Upper lobe of left lung (tissue), 6 donors: ENCODE measurements at places on chromosomes 2 and 18.

- no peak for DNase-seq
These were observed 28.0 kb downstream of the SERPINB11 start for GRCh38 chr18:63730773-63731172.

GRCh38 chr2:101655702-101656422 is 41.6 kb upstream of the MAP4K4 start:
- no peak for DNase-seq

DNA sequence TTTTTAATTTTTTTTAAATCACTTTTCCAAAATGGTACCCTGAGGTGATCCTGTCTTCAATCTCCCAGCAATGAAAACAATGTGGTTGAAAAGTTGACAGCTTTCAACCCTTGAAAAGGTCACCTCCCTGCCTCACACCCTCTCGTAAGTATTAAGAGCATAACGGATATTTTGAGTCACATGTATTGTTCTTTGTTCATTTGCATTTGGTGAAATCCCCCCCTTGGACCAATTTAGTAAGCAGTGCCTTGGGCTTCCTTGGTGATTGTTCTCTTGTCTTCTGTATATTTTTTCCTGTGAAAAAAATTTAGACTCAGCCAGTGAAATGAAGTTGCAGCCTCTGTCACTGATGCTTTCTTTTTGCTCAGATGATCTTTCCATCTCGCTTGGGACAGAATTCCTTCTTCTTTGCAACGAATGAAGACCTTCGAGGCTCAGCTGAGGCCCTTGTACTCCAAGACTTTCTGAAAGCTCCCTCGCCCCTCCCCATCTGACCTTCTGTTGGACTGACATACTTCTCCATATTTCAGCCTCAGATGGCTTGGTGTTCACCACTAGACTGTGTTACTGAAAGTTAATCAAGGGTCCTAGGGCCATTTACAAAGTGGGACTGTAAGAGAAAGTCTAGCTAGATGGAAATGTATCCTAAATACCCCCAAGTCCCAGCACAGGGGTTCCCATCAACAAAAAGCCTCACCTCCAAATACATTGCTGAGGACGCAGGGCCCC is 158.4 kb downstream of the BCL2 start:
- no peak for DNase-seq

- DNase-seq, result no peak
These were observed 530.4 kb upstream of the KLHL29 start for GRCh38 chr2:22854588-22854987.

DNA sequence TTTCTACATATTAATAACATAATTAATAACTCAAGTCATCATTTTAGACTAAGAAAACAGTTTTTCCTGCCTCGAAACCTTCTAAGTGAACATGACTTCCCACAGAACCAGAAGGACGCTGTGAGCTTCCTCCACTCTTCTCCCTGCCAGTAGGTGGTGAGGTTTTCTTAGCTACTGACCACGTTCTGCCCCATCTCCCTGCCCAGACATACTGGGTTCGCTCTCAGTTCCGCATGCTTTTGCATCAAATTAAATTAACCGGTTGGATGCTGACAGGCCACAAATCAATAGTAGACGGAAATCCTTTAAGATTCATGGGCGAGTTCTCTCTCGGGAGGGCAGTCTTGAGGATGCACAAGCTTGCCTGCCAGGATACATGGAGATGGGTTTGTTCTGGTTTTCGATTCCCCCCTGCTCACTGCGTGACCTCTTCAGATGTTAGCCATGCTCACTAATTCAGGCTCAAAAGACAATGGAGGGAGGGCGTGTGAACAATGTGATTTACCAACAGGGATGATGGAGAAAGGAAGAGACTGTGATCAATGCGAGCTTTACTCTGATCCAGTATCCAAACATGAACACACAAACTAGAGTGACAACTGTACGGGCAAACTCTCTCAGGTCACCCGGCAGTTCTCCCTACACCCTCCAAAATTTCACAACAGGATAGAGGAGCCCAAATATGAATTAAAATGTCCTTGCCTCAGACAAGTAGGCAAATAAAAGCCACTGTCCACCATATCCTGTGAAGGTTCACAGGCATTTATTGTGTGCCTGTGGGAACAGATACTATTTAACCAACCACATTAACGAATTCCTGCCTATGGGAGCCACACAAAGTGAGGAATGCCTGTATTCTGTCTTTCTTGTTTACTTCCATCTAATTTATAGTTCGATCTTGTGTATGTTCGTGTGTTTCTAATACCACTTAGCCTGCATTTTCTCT is 375.7 kb downstream of the EIPR1 start:
- DNase-seq, result no peak

GRCh38 chr18:70693246-70693645 is 404.4 kb downstream of the SOCS6 start:
- no peak for DNase-seq

DNA sequence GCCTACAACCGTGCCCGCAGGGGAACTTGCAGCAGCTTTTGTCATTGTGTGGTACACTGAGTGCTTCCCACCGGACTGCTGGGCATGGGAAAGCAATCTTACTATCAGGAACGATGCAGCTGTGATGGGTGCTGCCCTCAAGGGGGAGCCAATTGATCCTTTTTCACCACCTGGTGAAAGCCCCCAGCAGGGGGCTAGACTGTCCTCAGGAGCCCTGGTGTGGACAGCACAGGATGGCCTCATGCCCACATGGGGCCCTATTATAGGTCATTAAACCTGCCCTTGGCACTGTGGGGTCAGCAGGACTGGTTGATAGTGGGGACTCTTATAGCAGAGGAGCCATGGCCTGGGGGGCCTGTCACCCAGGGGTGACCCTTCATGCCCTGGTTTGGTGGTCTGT is 172.2 kb downstream of the GLI2 start:
- no peak for DNase-seq

GRCh38 chr18:48914581-48915251 is 36.0 kb downstream of the SMAD7 start:
- no peak for DNase-seq

DNA sequence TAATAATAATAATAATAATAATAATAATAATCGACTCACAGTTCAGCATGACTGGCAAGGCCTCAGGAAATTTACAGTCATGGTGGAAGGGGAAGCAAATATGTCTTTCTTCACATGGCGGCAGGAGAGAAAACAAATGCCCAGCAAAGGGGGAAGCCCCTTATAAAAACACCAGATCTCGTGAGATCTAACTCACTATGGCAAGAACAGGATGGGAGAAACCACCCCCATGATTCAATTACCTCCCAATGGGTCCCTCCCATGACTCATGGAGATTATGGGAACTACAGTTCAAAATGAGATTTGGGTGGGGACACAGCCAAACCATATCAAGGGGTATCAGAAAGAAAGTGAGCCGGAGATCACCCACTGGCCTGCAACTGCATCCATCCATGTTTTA is 40.5 kb upstream of the PAPOLG start:
- DNase-seq, result no peak

- peak; percentile 84 for DNase-seq
These were observed 1.3 kb downstream of the GBX2 start for GRCh38 chr2:236166796-236167296.

DNA sequence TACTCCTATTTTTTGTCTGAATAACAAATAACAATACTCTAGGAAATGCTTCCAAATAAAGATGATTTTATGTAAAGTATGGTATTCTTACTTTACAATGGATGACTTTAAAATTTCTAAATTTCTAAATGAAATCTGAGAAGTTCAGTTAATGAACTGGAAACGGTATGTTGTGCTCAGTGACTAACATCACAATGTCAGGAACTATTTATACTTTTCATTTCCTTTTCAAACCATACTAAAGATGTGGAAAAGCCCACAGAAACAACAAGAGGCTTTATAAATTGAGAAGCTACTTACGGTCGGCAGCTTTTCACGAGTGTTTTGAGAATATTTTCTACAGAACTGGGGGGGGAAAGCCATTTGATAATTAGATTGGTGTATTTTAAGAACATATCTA is 31.1 kb downstream of the PSME4 start:
- no peak for DNase-seq

- no peak for DNase-seq
These were observed 676.3 kb downstream of the IRS1 start for GRCh38 chr2:226123300-226123699.

GRCh38 chr2:152446213-152446612 is 111.2 kb downstream of the FMNL2 start:
- no peak for DNase-seq

- no peak for DNase-seq
These were observed 109.9 kb upstream of the CRIM1 start for GRCh38 chr2:36245651-36246050.

DNA sequence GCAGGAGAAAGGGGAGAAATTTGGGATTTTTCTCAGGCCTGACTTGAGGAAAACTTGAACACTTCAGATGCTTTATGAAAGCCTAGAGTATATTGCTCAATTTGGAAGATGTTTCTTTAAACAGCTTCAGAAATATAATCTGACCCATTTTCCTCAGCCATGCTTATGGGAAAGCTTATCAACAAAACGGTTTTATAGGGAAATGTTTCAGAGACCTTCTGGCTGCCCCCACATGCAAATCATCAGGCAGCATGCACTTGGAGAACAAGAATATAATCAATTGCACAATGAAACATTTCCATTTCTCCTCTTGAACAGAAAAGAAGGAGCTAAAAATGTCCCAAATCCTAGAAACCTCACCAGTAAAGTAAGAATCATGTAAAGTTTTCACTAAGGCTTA is 411.2 kb upstream of the ETAA1 start:
- no peak for DNase-seq

DNA sequence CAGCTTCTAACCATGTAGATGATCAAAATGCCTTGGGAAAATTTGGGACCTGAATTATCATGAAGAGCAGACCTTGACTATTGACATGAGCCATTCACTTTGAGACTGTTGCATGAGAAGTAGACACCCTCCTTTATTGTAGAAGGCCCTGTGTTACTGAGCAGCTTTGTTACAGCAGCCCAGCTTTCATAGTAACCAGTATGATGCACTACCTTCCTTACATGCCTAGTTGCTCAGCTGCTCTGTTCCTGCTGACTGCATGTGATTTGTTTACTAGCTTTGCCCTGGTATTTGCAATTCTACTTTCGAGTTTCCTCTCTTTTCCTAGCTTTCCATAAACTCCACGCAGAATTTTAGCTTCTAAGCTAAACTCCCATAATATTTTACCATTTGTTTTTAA is 11.2 kb upstream of the FN1 start:
- no peak for DNase-seq

DNA sequence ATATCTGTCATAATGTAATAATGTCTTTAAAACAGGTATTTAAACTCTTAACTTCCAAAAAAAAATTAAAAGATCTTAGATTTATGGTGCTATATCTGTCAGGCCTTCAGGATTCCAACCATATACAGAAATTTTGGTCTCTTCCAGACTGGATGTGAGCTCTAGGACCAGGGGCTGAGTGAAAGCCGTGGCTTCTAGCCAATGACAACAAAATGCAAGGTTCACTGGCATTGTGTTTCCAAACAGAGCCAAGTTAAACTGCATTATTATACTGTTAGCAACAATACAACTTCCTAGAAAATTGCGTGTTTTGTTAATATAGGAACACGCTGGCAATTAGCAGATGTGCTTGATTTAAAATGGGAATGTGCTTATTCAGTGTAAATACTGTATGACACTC is 809.8 kb upstream of the SOX11 start:
- no peak for DNase-seq

DNA sequence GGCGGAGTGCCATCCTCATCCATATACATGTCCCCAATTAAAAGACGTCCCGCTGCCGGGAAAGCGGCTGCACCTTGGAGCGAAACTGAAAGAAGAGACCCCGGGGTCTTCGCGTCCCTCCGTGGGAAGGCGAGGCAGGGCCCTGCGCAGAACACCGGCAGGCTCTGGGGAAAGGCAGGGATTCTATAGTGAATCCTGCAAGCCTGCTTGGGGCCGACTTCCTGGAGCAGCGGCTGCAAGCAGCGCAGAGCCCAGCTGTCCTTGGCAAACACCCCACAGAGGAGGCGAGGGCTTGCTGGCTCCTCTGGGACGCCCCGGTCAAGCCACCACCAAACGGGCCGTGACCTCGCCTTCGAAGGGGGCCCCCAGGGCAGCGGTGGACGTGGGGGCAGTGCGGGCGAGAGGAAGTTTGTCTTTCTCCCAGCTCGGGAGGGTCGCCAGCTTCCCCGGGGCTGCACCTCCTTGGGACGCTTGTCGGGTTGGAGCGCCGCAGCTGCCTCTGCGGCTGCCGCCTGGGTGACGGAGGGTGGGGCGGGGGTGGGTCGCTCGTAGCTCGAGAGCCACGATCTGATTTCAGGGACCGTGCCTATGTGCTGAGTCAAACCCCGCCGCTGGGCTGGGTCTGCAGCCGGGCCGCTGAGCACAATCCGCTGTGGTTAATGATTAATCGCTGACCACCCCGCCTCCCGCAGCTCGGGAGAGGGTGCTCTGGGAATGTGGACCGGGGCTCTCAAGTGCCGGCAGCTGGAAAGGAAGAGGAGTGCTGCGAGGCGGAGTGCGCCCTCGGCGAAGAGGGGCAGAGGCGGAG is 486 bp upstream of the GPR39 start:
- peak; percentile 94 for DNase-seq

DNA sequence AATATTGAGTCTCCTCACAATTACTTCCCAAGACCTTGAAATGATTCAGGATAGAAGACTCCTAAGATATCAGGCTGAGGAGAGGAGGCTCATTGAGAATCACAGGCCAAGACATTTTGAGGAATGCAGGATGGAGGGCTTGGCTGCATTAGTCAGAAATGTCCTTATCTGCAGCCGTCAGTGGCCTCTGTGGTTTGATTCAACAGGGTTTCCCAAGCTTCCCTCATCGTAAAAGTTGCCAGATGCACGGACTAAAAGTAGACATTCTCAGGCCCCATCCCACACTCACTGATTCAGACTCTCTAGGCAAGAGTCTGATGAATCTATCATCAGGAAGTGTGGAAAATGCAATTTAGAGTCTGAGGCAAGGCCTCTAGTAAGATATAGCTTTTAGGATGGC is 34.0 kb upstream of the TMEM178A start:
- no peak for DNase-seq

DNA sequence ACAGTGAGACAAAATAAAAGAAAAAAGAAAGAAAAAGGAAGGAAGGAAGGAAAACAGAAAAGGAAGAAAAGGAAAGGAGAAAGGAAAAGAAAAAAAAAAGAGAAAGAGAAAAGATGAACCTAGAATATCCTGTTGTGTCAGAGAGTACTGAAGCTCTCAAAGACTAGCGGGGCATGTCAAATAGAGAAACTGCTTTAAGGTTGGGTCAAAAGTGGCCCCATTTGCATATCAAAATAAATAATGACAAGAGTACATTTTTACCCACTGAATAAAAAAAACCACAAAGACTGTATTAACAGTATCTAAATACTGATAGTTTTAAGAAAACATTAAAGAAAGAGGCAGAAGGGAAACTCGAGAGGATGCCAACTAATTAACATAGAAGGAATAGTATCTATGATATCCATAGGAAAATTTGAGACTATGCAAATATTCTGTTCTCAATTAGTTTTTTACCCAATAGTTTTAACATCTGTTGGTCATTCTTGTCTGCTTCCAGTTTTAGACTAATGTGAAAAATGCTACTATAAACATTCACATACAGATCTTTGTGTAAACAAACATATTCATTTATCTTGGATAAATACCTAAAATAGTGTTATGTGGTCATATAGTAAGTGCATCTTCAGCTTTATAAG is 53.2 kb downstream of the SFXN5 start:
- no peak for DNase-seq

- DNase-seq, result no peak
These were observed 26.1 kb downstream of the NPC1 start for GRCh38 chr18:23560186-23560585.
